ENCODE measurements at places on chromosomes 6 and 20.

DNA sequence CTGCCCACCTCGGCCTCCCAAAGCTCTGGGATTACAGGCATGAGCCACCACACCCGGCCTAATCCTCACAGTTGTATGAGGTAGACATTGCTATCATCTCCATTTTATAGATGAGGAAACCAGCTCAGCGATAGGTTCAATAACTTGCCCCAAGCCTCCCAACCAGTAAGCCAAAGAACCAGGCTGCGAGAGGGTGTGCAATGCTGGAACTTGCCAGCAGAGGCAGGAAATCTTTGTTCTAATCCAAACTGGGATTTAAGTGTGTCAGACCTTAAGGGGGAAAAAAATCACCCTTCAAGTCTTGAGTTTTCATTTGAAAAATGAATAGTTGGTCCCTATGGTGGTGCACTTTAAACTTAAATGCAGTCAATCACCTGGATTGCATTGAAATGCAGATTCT lies 20.1 kb upstream of the RNGTT start:
- DNase-seq, result no peak

DNA sequence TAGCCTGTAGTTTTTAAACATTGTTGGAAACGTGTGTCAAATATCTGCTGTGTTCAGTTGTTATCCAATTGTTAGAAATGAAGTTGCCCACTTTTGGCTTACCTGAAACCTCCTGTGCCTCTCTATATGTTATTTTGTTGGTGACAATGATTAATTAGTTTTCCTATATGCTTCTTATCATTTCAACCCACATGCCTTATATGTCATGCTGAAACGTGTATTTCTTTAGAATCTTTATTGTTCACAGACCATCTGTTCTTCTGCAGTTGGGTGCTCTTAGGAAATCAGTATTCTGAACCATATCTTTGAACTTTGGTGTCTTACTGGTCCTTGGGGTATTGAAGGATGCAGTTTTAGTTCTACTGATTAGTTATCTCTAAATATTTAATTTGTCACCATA lies 91.2 kb upstream of the SCGN start:
- DNase-seq, result no peak

- no peak for DNase-seq
These were observed 77.8 kb downstream of the PKHD1 start for GRCh38 chr6:52009466-52010140.

DNA sequence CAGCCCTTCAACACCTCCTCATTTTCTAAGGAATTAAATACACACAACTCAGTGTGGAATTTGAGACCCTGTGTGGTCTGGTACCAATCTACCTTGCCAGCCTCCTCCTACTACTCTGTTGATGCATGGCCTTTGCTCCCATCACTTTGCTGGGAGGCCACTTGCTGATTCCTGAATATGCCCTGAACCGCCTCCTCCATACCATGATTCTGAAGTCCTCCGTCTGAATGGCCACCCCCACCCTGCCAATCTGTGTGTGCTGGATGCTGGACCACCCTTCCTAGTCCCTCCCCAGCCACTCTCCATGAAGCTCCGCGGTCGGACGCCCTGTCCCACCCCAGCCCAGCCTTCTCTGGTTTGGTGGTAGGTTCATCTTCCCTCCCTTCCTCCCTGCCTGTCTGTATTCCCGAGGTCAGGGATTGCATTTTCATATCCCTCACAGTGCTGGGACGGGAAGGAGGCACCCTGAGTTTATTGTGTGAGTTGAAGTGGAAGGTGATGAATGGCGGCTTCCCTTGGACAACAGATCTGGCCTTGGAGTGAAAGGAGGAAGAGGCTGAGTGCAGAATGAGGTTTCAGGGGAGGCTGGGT lies 138.3 kb downstream of the CDC5L start:
- no peak for DNase-seq

GRCh38 chr6:53796451-53796780 lies 1.6 kb downstream of the LRRC1 start:
- no peak for DNase-seq

DNA sequence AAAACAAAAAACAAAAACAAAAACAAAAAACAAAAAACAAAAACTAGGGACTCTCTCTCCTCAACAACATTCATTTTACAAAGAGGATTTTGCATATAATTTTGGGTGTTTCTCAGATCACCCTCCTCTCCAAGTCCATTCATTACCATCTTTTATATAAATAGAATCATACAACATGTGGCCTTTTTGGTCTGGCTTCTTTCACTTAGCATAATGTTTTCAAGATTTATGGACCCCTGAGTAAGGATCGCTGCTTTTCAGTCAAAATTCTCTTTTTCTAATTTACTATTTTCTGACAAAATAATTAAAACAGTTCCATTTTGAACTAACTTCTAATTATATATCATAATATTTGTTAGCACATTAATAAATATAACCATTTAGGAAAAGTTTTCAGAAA lies 94.8 kb downstream of the UBE3D start:
- no peak for DNase-seq

DNA sequence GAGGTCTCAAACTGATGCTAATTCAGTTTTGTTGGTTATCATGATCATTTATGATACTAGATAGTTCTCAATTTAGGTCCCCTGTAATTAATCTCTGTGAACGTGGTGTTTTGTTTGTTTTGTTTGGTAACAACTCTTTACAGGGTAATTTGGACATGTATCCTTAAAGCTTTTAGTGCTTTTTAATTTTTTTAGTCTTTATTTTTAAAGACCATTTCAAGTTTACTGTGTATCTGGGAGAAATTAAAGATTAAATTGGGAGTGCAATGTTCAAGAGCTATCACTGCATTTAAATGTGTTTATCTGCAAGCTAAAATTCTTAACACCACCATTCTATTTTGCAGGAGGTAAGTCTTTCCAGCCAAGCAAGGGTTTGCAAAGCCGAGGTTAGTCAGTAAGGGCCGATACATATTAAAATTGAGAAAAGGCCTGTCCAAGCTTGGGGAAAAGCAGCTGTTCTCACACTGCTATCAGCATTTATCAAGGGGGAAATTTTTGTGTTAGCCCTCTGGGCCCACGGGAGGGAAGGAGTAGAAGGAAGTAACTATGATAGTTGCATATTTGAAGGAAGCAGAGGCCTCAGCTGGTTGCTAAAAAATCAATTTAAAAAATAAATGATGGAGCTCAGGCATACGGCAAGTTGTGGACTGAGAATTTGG lies 59.3 kb upstream of the ZNF217 start:
- no peak for DNase-seq

DNA sequence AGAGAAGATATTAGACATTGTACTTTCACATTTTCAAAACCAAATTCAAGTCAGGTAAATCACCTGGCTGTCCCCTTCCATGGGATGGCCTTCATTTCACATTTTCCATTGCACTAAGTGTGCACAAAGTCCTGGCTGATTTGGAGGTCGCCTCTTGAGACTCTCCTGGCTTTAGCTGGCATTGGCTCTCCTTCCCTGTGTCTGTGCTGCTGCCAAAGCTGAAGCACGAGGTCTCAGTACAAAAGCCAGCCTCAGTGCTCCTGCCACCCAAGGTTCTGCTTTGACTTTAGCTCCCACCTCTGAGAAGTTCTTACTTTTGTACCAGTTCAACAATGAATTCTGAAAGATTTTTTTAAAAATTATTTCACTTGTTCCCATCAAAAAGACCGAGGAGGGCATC lies 289.2 kb upstream of the CNR1 start:
- no peak for DNase-seq

DNA sequence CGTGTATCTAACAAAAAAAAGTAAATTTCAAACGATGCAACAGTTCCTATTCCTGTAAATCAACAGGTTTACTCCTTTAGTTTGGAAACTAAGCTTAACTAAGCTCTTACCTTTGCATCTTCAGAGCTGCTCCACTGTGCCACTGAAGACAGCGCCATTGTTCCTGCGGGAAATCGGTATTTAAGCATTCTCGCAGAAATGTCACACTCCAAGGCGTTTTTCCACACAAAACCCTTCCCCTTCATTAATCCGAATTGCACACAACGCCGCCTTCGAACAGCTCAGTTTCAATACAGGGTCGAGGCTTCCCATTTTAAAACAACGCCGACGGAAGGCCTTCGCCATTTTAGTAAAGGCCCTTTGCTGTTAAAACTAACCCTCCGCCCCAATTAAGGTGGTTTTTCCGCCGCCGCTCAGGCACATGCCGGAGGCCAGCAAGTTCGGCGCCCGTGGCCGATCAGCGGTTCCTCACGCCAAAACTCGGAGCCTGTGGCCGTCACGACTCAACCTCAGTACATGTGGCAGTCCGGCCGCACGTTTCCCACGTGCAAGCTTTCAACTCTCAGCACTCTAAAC lies 35.4 kb upstream of the SYNCRIP start:
- no peak for DNase-seq

GRCh38 chr6:6315660-6316059 lies 4.8 kb downstream of the F13A1 start:
- DNase-seq, result no peak

DNA sequence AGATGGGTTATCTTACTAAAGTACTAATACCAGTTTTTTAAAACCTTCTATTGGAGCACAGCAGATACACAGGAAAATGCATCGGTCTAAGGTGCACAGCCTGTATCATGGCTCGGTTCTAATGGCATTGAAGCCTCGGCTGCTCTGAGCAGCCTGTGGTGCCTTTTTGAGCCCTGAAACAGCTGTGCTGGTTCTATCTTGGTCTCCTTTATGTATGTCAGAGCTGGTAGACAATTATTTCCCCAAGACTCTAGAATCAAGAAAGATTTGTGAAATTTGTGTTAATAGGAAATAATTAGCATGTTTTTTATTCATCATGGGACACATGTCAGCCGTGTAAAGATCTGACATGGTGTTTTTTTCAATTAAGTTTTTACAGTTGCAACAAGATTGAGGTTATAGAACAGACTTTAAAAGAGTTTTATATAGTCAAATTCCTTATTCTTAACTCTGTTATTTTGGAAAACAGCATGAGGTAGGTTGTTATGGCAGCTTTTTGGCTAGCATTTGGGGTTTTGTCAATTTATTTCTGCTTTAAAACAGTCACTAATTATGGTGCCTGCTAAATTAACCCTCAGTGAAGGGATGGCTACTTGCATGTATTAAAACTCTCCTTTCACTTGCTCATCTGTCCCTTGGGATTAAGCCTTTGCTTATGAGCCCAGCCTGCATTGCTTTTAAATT lies 40.3 kb upstream of the C20orf144 start:
- no peak for DNase-seq

GRCh38 chr6:79780881-79781280 lies 149.8 kb downstream of the SH3BGRL2 start:
- DNase-seq, result no peak

DNA sequence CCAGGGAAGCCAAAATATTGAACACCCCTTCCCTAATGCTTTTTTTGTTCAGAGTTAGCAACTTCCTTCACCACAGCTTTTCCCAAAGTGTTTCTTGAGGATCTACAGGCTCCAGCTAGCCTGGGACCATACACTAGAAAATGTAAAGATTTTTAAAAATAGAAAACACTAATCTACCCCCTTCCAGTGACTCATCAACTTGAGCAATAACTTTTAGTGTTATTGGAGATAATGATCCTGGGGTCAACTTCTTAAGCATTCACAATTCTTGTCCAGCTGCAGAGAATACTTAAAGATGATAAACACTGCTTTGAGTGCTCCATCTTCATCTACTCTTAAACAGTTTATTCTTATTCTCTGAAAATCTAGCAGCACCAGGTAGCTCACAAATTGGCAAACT lies 131.6 kb downstream of the COL9A1 start:
- no peak for DNase-seq

GRCh38 chr6:21891080-21891479 lies 297.5 kb downstream of the SOX4 start:
- DNase-seq, result no peak

- DNase-seq, result no peak
These were observed 53.3 kb downstream of the CAP2 start for GRCh38 chr6:17446713-17447112.

All from T-helper 2 cell treated with Interferon-gamma antibody and Interleukin-4, amounts not matched to agents 5 μg/mL and 100 μg/mL, for 36 hours (primary cell).